ENCODE measurements at places on chromosomes 11 and 22.

DNA sequence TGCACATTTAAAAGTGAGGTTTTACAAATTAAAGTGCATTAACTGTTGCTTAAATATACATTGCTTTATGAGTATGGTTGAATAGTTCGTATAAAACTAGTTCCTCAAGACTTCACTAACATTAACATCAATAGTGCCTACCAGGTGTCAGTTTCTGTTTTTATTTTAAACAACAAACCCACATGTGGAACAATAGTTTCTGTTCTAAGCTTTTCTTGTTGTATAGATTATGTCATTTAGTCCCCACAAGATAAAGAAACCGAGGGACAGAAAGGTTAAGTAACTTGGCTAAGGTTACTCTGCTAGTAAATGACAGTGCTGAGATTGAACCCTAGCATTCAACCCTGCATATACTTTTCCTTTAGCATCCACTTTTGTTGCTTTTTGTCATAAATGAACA lies 41.4 kb upstream of the ST14 start:
- DNase-seq = no peak

GRCh38 chr11:95318498-95318897 lies 87.5 kb upstream of the SESN3 start:
- DNase-seq = no peak

GRCh38 chr22:27239520-27239919 lies 562.0 kb downstream of the MN1 start:
- no peak for DNase-seq

- DNase-seq = no peak
These were observed 690.3 kb downstream of the FAM181B start for GRCh38 chr11:82043316-82043715.

DNA sequence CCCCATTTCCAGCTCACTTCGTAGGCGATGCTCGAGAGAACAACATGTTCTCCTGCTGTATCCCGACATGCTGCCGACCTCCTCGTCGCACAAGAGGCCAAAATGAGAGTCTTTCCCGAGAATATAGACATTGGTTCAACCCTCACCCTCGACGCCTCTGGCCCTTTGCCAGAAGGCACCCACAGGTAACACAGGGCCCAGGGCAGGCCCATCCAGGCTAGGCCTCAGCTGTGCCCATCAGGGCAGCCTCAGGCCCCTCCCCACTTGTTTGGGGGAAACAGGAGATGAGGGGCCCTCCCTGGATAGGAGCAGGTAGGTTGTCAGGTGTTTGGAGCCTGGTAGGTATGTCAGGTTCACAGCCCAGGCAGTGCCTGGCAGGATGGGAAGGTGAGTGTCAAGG lies 2.7 kb upstream of the RGL4 start:
- no peak for DNase-seq

DNA sequence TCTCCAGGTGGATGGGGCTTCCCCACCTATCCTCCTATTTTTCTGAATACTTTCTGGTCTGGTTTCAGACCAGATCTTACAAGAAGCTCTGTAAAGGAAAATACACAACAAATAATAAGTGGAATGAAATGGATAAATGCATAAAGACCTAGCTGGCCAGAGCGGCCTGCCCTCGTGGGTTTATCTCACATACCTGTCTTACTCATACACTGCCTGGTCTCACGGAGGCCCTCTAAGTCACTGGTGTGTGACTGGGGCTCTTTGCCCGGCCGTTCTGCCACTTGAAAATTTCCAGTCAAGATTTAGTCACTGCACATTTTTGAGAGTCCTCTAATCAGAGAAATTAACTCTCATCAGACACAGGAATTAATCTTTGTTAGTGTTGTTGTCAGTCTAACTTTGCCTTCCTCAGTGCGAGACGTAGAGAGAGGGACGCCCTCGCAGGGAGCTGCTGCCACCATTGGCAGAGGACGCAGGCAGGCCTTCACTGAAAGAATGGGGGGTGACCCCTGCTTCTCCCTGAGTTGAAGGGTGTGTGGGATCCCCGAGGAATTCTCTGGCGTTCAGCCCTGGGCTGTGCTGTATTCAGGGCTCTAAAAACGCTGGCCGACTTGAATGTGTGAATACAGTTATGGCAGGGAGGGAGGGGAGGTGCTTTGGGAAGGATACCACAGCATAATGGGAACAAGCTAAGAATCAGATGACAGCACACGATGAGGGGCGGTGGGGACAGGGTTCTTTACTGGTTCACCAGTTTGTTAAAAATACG lies 46.3 kb upstream of the CADM1 start:
- DNase-seq = no peak

- DNase-seq = no peak
These were observed 5.1 kb downstream of the PHF21A start for GRCh38 chr11:46116007-46116711.

GRCh38 chr22:45608763-45609180 lies 62.9 kb upstream of the ATXN10 start:
- no peak for DNase-seq

DNA sequence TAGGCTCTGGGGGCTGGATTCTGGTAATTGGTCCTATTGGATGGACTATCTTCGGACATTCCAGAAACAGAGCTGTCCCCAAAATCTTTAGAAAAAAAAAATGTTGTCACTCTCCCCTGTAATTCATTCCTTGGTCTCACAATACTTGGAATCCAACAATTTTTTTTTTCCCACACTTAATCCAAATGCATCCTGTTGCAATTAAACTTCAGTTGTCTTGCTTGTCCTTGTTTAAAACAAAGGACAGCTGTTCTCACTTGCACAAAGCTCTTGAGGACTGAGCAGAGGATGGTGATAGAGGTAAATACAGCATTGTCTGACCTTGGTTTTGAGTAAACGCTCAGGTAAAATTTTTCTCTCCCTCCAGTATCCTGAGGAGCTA lies 75.3 kb downstream of the SC5D start:
- DNase-seq = no peak

DNA sequence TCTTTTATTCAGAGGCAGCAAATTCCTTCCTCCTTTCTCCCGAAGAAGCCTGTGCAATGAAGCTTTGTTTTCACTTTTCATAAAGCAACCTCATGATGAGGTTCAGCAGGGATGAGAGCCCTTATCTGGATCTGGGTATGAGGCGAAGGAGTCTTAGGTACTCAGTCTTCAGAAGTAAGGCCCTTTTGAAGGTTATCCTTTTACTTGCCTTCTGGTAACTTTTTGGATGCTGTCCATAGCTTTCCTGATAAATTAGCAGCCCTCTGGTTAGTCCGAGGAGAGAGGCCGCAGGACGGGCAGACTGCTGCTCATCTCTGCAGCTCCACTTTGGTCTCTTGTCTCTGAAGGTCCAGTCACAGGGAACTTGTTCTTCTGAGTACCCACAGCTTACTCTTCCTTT lies 1.1 kb downstream of the TRIM22 start:
- DNase-seq = no peak

GRCh38 chr11:74783241-74783871 lies 34.7 kb downstream of the RNF169 start:
- DNase-seq = no peak

DNA sequence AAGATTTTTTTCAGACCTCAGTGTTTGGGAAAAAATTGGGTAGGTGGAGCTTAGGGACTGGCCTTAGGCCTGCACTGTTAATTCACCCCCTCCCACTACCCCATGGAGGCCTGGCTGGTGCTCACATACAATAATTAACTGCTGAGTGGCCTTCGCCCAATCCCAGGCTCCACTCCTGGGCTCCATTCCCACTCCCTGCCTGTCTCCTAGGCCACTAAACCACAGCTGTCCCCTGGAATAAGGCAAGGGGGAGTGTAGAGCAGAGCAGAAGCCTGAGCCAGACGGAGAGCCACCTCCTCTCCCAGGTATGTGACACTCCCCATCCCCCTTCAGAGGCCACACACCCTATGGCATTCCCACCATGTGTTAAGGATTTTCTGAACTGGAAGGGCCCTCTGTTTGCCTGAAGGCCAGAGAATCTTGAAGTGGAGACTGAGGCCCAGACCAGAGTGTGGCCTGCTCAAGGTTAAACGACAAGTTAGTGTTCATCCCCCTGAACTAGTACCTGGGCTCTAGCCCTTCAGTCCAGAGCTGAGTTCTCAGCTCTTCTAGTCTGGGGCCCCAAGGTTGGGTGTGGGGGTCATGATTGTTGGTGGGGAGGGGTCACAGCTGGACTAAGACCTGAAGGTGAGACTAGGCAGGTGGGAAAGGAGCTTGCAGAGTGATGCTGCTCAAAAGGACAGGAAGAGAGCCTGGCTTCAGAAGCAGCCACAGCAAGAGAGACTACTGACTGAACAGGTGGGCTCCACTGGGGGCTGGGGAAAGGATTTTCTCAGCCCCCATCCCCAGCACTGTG lies 2.3 kb upstream of the FOLR1 start:
- DNase-seq = no peak

DNA sequence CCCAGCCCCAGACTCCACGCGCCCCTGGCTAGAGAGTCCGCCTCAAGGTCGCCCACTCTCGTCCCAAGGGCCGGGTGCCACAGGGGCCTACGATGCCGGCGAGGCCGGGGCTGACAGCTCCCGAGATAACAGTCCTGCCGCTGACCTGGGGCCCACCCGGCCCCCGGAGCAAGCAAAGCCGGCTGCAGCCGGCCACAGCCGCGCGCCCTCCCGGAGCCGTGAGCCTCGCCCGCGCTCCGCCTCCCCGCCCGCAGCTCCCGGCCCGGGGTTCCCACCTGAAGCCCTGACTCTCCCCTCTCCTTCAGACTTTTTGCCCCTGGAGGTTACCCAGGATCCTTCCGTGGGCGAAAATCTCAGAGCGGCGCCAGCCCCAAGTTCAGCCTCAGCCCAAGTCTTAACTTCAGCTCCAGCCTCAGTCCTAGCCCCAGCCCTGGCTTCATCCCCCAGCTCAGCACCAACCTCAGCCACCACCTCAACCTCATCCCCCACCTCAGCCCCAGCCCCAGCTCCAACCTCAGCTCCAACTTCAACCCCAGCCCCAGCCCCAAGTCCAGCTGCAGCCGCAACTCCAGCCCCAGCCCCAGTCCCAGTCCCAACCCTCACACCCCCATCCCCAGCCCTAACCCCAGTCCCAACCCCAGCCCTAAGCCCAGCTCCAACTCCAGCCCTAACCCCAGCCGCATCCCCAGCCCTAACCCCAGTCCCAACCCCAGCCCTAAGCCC lies 1.7 kb downstream of the KLHDC7B start:
- no peak for DNase-seq

- no peak for DNase-seq
These were observed 27.2 kb downstream of the ACAT1 start for GRCh38 chr11:108148556-108148955.

DNA sequence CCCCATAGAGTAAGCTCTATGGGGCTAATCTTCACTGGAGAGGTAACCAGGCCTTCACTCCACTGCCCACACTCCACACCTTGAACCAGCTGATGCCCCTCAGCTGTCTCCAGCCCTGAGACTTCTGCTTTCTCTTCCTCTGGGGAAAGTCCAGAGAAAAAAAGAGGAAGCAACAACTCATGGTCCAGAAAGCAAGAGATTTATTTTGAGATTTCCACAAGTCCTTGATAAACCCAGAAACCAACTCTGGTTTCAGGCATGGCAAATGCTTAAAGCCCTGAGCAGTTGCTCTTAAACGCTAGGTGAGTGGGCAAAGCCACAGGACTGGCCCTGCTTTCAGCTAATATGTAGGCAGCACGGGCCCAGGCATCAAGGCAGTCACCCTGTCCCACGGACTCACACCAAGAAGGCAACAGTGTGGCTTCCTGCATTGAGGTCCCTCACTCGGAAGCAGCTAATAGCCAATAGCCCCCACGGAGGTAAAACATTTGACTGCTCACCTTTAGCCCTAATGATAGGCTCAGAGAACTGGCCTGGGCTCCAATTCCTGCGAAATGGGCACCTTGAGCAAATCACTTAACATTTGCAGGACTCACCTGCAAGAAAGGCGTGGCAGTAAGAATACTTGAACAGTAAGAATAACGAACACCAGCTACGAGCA lies 4.3 kb downstream of the CYB561A3 start:
- DNase-seq = no peak

DNA sequence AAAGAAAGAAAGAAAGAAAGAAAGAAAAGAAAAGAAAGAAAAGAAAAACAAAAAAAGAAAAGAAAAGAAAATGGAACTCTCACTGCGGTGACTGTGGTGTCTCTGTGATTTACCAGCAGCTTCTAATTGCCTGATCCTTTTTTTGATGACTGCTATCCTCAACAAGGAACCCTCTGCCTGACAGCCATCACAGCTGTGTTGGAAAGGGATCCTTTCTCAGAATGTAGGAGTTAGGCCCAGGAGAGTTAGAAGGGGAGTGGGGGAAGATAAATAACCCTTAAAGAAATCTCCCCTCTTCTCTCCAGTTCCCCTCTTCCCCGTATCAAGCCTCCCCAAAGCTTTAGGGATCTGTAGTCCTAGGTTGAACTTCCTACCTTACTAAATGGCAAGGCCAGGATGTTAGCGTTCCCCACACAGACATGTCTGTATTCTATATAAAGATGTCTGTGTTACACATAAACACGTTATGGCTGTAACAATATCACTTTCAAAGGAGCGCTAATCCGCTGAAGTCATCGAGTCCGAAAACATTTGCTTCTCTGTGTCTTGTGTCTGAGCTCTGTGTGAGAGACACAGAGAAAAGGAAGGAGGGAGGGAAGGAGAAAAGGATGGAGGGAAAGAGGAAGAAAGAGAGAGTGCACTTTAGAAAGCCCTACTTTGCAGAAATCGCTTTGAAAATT lies 26.8 kb upstream of the WT1 start:
- DNase-seq = no peak

DNA sequence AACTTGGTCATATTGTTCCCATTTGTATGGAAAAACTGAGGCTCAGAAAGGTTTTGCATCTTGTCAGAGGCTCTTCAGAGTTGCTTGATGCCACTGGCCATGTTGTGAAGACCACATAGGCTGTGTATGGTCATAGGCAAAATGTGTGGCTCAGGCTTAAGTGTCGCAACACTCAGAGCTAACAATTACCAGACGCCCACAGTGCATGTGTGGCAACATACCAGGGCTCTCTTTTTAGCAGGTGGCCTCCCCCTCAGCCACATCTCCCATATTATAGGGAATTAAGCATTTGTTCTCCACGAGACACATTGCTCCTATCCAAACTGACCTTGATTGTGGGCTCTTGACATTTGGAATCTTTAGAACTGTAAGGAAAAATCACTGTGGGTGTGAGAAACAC lies 802.5 kb downstream of the DLG2 start:
- no peak for DNase-seq

DNA sequence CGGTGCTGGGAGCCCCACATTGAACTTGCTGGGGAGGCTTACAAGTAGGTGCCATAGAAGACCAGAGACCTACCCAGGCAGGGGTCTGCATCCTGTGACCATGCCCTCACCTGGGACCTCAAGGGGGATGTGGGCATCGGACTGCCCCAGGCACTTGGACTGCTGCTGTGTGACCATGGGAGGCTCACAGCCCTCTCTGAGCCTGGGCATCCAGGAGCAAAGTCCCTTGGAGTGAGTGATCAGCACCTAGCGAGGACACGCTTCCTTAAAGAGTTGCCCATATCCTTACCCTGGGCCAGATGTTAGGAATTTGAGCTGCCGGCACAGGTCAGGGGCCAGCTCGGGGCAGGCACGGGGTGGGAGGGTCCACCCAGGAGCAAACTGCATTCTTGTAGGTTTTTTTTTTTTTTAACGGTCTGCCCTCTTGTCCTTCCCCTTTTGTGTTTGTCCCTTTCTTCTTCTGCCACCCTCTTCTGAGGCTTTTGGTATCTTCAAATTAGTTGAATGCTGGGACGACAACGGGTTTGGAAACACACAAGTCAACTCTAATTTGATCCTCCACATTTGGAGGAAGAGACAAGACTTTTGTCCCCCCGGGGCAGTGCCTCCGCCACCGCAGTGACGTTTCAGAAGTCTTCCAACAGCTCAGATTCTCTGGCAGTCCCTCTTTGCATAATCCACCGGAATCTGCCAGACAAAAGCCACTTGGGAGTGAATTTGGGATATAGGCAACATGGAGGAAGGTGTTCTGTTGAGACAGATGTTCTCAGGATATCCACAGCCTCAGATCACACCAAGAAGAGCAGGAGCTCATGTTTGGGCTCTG lies 46.1 kb upstream of the LINC01488 start:
- no peak for DNase-seq

- DNase-seq = no peak
These were observed 10.2 kb downstream of the ADAMTS8 start for GRCh38 chr11:130418210-130418609.
